ENCODE measurements at places on chromosomes 5 and 9.
A peak's percentile ranks its signal among the peaks of the same experiment; 100 is the strongest.

GRCh38 chr5:1204693-1205242 is 3.4 kb downstream of the SLC6A19 start:
- DNase-seq, result no peak

GRCh38 chr9:101736717-101737116 is 1.7 kb downstream of the GRIN3A start:
- DNase-seq, result peak; percentile 26

- DNase-seq, result no peak
These were observed 152.2 kb downstream of the TMEM161B start for GRCh38 chr5:88116396-88116795.

- DNase-seq, result no peak
These were observed 7.8 kb upstream of the C9orf40 start for GRCh38 chr9:74960561-74960960.

DNA sequence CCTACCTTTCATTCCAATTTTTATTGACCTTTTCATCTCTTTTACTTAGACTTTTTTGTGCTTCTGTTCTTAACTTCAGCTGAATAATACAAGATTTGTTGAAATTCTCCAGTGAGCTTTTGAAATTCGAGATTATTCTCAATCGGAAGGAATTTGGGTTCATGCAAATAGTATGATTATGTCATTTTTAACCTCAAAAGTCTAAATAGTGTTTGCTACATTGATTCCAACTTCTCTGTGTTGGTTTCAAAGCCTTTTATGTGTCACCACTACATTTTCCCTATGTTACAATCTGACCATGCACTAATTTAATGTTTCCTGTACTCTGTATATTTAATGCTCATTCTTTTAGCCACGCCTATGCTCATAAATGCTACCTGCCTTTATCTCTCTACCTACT is 44.1 kb downstream of the VPS13A start:
- DNase-seq, result no peak

DNA sequence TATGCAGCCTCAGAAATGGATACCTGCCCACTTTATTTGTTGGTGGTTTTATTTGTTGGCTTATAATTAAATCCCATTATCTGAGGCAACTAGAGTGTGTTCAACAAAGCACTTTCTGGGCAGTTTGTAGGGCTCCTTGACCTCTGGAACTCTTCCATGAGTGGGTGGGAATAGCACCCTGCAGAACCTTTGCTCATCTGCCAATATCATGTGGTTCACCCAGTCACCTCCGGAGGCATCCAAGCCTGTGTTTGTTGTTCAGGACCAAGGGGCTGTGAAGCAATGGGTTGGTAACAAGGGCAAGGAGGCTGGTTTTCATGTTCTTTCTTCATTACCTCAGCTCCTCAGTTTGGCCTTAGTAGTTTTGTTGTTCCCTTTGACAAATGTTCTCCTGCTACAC is 314.0 kb downstream of the NDUFS4 start:
- no peak for DNase-seq

DNA sequence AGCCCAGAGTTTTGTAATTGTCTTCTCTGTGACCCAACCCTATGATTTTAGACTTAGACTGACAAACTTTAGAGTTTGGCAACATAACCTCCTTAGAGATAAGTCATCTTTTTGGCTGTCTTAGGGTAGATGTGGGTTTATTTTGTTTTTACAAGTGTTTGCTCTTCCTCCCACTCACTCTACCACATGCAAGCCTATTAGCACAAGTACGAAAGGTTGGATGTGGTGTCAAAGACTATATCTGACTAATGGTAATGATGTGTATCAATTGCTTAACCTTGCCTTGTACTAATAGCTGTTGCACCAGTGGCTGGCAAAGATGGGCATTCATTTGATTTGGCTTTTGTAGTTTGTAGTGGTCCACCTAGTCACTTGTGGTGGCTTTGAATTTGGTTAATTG is 46.5 kb downstream of the SLC25A46 start:
- DNase-seq, result no peak

- no peak for DNase-seq
These were observed 36.4 kb upstream of the RAPGEF6 start for GRCh38 chr5:131671409-131671808.

DNA sequence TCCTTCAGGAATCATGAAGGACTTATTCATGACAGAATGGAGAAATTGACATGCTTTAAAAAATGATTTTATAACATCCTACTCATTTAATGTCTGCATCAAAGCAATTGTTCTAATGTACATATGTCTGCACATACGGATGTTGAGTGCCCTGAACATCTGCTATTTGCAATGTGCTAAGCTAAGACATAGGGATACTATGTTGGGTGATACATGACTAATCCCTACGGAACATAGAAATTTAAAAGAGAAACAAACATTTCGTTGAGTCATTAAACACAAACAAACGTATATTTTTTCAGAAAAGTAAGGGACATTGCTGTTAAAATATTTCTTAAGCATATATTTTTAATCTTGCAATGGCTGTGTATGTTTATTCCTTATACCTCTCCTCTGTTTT is 686.5 kb upstream of the ADAMTS16 start:
- no peak for DNase-seq

DNA sequence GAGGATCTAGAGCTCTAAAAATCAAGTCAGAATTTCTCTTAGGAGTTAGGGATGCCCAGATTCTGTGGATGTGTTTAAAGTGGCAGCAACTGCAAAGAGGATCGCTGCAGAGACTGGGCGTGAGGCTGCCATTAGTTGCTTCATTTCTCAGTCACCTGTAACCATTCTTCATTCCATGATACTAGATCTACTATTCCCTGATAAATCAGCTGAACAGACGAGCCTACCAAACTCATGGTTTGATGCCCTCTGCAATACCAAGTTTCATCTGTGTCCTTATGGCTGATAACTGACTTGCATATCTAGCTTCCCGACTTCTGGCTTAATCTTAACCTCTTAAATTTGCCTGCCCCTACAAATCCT is 33.3 kb downstream of the UBE2R2 start:
- DNase-seq, result no peak

DNA sequence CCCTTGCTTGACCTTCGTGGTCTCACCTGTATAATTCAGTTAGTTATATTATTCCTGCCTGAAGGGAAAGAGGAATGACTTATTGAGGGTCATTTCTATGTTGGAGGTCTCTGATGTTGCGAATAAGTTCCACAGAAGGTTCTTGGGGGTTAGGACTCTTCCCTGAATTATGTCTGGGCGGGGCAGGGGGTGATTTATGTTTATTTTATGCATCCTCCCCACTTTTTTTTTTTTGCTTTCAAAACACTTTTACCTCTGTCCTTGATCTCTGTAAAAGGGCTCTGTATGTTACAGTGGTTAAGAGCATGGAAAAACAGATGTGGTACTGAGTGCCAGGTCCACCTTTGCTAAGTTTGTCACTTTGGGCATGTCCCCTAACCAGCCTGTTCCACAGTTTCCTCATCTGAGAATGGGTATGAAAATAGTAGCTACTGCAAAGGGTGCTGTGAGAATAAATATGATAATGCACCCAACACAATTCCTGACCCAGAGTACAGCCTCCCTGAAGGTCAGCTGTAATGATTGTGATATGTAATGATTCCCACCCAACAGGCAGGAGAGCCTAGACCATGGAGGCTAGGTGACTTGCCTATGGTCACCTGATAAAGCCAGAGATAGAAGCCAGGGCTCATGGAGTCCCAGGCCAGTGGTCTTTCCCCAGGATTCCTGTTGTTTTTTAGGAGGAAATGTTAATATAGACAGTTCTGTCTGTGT is 54.8 kb downstream of the SLC22A5 start:
- DNase-seq, result no peak

DNA sequence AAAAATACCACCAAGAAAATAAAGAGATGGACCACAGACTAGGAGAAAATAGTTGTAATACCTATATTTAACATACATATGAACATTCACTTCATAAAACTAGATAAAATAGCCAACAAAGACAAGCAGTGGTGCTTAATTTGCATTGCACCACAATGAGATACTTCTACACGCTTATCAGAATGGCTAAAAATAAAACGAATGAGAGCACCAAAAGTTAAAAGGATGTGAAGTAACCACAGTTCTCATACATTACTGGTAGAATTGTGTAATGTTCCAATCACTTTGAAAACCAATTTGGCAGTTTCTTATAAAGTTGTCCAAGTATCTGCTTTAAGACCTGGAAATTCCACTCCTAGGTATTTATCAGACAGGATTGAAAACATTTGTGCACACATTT is 198.9 kb upstream of the SGCD start:
- no peak for DNase-seq

DNA sequence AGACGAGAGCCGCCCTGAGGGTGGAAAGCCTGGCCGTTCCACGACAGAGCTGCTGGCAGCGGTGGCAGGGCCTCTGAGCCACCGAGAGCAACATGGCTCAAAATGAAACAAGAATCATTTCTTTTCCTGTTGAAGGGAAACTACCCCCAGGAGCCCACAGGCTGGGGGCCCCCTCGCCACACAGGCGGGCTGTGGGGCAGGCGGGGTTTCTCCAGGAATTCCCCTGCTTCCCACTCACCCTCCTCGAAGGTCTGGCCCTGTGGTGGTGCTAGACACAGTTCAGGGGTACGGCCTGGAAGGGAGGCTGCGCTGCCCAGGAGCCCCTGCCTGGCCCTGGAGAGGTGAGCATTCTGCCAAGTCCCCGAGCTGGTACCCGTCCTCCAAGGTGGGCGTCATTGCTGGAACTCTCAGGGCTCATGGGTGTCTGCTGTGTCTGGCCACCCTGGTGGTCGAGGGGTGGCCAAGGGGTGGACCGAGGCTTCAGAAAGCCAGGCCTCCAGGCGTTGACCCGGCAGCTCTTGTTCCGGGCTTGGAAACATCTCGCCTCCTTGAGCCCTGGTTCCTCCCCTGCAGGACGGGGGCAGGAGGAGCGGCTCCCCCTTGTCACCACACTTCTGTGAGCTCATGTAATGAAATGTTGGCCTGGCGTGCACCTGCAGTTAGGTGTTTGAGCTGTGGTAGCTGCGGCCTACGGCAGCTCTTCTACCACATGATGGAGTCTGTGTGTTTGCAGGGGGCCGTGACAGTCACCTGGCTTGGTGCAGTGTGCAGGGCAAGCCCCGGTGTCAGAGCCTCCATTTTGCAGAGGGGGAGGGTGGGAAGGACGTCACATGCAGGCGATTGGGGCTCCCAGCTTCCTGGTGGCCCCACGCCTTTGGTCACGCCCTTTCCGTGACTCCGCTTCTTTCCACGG is 65.3 kb downstream of the RXRA start:
- DNase-seq, result peak; percentile 80

DNA sequence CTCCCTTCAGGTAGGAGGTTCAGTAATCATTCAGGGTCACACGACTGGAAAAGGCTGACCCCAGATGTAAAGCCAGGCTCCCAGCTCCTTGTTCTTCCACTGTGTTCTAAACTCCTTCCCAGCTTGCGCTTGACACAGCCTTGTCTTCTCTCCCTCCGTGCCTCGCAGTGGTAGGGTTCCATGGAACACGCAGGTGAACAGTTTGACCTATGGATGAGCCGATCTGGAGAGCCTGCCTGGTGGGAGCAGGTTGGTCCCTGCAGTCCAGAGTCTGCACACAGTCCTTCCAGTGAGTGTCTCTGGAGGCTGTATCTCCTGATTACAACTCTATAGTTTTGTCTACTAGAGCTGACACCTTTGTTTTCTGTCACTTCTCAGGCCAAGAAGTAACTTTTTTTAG is 85.9 kb downstream of the IQGAP2 start:
- no peak for DNase-seq

GRCh38 chr5:92505145-92505544 is 1075.9 kb downstream of the NR2F1-AS1 start:
- DNase-seq, result no peak

- no peak for DNase-seq
These were observed 16.0 kb downstream of the ZNF462 start for GRCh38 chr9:106878934-106879333.

DNA sequence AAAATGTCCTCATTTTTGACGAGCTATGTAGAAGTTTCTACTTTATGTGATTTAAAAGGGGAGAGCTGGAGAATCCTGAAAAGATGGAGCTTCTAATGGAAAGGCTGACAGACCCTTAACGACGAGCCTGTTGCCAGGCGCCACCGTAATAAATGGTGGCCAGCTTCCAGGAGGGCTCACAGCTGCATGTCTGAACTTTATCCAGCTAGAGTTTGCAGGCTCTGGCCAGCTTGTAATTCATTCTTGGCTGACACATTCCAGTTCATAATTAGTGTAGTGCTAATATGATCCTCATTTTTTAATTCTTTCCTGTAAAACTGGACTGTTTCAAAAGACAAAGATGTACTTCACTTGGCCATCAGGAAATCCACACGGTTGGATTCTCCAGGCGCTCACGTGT is 246.7 kb downstream of the GAS1 start:
- no peak for DNase-seq

- DNase-seq, result no peak
These were observed 46.8 kb downstream of the ITGA2 start for GRCh38 chr5:53035868-53036381.

DNA sequence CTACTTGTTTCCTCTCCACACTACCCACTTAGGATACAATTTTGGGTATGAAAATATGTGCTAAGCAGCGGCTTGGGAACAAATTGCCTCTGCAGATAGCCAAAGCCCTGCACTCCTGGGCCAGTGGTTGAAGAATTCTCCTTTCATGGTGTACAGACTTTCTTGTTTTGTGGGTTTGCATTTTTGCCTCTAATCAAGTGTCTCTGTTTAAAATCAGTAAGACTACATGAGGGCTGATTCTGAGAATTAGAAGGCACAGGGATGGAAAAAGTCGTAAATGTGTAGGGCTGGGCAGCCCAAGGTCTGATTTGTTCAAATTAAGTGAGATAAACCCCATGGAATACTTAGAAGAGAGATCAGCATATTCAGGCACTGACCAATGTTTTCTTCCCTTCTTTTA is 103.7 kb upstream of the CD180 start:
- no peak for DNase-seq

DNA sequence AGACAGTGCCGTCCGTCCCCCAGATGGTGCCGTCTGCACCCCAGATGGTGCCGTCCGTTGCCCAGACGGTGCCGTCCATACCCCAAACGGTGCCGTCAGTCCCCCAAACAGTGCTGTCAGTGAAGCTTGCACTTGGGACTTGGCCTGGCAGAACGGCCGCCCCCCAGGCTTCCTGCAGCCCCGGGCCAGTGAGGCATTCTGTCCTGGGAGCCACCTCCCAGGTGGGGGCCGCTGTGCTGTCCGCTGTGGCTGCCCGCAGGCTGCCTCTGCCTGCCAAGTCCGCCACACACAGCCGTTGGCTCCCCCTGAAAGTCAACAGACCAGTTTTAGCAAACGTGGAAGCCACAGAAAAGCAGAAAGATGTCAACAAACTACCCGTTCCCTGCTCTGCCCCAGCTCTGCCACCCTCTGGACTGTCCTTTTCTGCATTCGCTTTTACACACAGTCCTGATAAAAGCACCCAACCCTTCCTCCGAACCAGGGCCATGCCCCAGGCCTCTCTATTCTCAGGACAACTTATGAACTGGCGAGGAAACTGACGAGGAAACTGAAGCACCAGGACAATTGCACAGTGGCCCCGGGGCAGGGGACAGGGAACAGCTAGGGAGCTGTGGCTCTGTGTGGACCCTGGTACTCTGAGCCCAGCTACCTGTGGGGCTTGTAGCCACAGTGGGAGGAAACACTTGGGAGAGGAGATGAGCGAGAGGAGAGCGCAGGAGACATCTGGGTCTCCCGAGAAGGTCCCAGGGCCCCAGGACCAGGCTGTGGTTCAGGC is 39.6 kb upstream of the RXRA start:
- no peak for DNase-seq
